Activated CD8-positive, alpha-beta memory T cell treated with anti-CD3 and anti-CD28 coated beads for 1 hour (primary cell): ENCODE measurements at places on chromosomes 5 and 9.

- DNase-seq: no peak
These were observed 6.8 kb upstream of the FXN start for GRCh38 chr9:69028754-69029153.

GRCh38 chr5:122473941-122474340 is 161.9 kb downstream of the SNCAIP start:
- no peak for DNase-seq

- no peak for DNase-seq
These were observed 27.1 kb downstream of the CDH9 start for GRCh38 chr5:27011274-27011673.

GRCh38 chr5:170336065-170336464 is 38.5 kb upstream of the LCP2 start:
- no peak for DNase-seq

GRCh38 chr5:84682531-84682930 is 297.9 kb upstream of the EDIL3 start:
- DNase-seq: no peak

GRCh38 chr9:95003689-95004410 is 277.4 kb downstream of the AOPEP start:
- no peak for DNase-seq

DNA sequence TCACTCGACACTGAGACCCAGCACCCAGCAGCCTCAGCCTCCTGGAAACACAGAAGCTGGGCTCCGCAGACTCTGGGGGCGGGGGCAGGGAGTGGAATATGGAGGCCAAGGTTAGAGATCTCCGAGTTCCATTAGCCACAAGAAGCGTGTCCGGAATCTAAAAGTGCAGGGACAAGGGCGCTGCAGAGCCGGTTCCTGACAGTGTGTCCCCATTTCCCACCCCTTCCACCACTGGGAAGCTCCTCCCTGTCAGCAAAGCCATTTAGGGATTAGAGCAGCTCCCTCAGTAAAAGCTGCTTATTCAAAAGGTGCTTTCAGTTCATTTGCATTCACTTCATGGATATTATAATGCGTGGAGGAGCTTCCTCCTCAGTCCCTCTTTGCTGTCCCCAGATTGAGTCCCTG is 74.1 kb upstream of the HSPA9 start:
- no peak for DNase-seq
